ENCODE measurements at places on chromosomes 7 and 10. TPM values are rescaled to one million over a fixed set of nuclear protein-coding genes. Genes with fewer than 3 reads are reported as not detected.

Gene NPC1L1
- total RNA-seq, result 0.21 TPM

Gene NME8
- not detected for total RNA-seq

Gene GJD4
- total RNA-seq, result not detected

Gene DDX21
- 43.4 TPM for total RNA-seq

Gene ATXN7L1
- total RNA-seq, result 17.7 TPM

Gene CYP2C19
- not detected for total RNA-seq

Gene GPC2
- 0.77 TPM for total RNA-seq

Gene CYP3A4
- not detected for total RNA-seq

Gene SYNPO2L
- total RNA-seq, result 0.32 TPM

Gene PIP
- total RNA-seq, result 12.6 TPM

Gene DNA2
- total RNA-seq, result 7.1 TPM

Gene HTR7
- 0.32 TPM for total RNA-seq

Gene ASB13
- 27.6 TPM for total RNA-seq

Gene NET1
- total RNA-seq, result 46.7 TPM

Gene LGI1
- not detected for total RNA-seq

Gene CHAT
- total RNA-seq, result not detected

Gene SVOPL
- total RNA-seq, result 0.74 TPM

Gene FKBP6
- total RNA-seq, result 0.47 TPM

Gene AFAP1L2
- 5.3 TPM for total RNA-seq

Gene VIPR2
- 0.80 TPM for total RNA-seq

Gene SPDYE5
- total RNA-seq, result not detected

Gene NSUN5
- 27.1 TPM for total RNA-seq

Gene CTTNBP2
- total RNA-seq, result 6.6 TPM

Gene RAB19
- 1.7 TPM for total RNA-seq

Gene SOSTDC1
- total RNA-seq, result 8.7 TPM

Gene LRRC17
- total RNA-seq, result 1.5 TPM

Gene ASAH2
- total RNA-seq, result not detected

Gene FAM25C
- not detected for total RNA-seq

Gene BHLHA15
- total RNA-seq, result 1.2 TPM

Gene UPP1
- total RNA-seq, result 61.0 TPM

All from lower lobe of right lung (tissue), 2 donors.